Activated CD4-positive, alpha-beta T cell treated with anti-CD3 and anti-CD28 coated beads, Interleukin-2, amount 50 U/mL, for 24 hours (primary cell): ENCODE measurements at places on chromosomes 2 and 18.

DNA sequence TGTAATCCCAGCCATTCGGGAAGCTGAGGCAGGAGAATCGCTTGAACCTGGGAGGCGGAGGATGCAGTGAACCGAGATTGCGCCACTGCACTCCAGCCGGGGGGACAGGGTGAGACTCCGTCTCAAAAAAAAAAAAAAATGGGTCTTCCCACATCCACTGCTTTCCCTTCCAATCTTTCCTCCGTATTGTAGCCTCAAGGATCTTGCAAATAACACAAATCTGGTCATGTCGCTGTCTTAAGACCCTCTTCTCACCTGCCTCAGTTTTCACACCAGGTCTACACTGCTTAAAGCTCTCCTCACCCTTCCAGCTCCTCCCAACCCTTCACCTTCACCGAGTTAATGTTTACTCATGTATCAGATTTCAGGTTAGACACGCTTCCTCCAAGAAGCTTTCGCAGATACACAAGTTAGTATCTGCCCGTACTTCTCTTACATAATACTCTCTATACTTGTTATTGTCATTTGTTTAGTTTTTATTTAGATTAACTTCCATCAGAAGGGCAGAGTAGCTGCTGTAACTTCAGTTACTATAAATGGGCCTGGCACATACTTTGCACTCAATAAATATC is 1.5 kb downstream of the IER3IP1 start:
- no peak for DNase-seq

- DNase-seq, result no peak
These were observed 456.2 kb downstream of the BCL11A start for GRCh38 chr2:60097298-60097697.

DNA sequence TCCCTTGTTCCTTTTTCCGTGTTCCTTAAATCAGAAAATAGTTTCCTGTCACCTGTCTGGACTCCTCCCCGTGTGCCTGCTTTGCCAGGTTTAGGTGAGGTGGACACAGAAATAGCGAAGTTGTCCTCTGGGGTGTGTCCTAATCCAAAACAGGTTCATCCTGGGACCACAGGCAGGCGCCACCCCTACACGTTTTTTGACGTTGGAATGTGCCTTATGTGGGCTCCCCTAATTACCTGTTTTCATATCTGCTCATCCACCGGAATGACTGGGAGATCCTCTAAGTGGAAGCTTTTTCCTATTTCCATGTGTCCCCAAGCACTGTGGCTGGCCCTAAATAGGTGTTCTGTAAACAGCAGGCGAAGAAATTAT is 49.0 kb upstream of the PAIP2B start:
- DNase-seq, result no peak

- DNase-seq, result no peak
These were observed 155.1 kb upstream of the CELF4 start for GRCh38 chr18:37720663-37721062.

- no peak for DNase-seq
These were observed 174.1 kb downstream of the CDH7 start for GRCh38 chr18:65924904-65925303.

GRCh38 chr2:100813527-100813926 is 6.4 kb upstream of the NPAS2 start:
- no peak for DNase-seq

DNA sequence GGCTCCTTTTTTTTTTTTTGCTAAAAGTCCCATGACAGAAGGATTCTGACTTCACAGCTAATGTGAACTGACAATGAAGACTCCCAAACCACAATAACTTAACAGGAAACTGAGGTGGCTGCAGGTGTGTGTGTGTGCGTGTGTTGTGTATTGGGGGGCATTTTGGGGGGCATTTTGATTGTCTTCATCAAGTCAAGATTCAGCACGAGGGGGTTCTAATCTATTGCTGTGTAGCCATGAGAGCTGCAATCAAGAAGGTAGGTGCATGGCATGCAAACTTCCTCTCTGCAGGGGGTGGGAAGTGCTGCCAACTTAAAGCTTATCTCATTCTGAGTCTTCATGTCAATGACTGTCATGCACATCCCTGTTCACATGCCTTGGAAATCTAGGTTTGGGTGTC is 25.2 kb downstream of the SPRED2 start:
- no peak for DNase-seq

GRCh38 chr2:205482399-205483081 is 199.8 kb upstream of the NRP2 start:
- DNase-seq, result no peak

GRCh38 chr2:241984271-241984655 is 114.7 kb downstream of the RTP5 start:
- DNase-seq, result no peak

DNA sequence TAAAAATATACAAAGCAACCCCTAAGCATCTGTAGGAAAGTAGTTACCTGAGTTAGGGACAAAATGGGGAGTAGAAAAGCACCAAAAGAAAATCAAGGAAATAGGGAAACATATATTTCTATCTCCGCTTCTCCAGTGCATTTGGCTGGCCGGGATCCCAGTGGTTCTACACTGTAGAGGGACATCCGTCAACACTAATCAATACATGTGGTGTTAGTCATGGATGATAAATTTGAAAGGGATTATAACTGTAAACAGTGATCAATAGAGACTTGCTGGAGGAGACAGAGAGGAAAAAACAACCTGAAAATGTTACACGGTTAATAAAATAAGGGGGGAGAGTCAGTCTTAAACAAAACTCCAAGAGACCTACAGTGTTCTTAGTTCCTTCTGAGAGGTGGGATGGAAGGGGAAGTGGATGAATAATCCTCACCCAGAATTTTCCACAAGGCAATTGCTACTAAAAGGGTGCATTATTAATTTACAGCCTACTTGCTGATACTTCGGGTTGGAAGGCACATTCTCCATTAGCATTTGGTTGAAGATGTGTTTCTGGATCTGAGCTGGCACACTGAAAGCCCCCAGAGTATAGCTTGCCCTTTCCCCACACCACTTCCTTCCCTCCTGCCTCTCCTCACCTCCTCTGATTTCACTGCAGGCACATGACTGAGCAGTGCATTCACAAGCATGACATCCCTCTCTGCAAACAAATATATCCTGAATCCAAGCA is 530.0 kb downstream of the BCL11A start:
- DNase-seq, result no peak

DNA sequence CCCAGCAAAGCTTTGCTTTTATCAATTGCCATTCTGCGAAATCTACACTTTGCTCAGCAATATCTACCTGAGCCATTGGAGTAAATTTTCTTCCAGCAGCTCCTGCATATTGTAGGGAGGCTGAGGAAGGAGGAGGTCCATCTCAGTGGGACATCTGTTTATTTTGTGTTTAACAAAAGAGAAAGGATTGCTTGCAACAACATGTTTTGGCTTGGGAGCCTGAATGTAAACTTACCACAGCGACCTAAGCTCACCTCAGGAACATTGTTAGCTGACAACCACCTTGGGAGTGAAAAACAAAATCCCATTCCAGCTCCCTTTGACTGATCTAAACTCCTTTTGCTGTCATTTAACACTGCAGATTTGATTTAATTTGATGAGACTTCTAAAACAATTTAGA is 356.1 kb downstream of the SS18 start:
- DNase-seq, result no peak

- DNase-seq, result no peak
These were observed 7.7 kb downstream of the ZSCAN30 start for GRCh38 chr18:35282353-35282752.

DNA sequence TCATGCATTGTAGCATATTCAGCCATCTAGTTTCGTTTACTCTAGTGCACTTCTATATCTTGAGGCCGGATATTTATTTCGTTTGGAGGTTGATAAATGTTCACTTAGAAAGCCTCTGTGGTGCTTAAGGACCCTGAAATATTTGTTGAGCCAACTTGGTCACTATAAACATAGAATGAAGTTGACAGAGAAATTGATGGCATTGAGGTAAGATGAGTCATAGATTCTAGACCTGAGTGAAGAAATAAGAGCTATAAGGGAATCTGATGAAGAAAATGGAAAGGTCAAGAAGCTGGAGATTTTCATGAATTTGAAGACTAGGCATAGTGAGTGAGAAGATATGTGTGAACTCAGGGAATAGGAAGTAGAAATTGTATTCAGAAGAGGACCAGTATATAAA is 35.9 kb downstream of the EPC2 start:
- DNase-seq, result no peak

GRCh38 chr2:19228715-19229114 is 129.7 kb downstream of the OSR1 start:
- no peak for DNase-seq

GRCh38 chr2:164835302-164835701 is 6.3 kb downstream of the COBLL1 start:
- no peak for DNase-seq

DNA sequence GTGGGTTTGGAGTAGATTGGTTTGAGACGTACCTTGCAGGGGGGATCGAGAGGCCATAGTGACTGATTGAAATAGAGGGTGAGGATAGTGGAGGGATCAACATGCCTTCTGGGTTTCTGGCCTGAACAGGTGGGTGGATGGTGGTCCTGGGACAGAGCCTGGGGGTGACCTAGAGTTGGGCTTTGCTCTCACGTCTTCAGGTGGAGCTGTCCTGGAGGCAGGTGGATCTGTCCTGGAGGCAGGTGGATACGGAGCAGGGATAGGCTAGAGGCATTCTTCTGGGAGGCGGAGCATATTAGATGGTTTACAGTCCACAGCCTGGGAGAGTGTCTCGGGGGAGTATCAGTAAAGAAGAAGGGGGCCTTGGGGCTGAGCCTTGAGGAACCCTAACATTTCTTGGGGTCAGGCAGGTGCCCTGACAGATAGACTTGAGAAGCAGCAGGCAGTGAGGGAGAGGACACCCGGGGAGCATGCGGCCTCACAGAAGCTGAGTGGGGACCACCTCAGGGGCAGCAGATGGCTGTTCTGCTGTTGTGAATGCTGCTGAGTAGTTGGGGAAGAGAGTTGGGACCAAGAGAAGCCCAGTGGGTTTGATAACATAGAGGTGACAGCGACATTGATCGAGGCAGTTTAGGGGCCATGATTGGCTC is 1.6 kb downstream of the CAPN10 start:
- no peak for DNase-seq

DNA sequence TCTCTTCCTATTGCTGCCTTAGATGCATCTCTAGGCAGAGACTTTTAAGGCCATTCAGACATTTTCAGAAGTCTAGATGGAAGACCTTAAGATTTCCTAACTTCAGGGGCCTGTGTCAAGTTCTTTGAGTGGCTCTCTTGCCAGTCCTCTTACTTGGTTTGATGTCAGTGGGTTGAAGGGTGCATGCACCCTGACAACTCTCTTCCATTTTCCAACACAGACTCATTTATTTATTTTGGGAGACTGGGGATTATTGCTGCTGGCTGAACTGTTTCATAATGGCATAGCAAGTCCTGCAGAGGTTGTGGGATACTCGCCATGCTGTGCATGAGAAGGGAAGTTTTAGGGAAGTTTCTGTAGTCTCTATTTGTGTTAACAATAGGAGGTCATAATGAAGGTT is 39.0 kb upstream of the ACADL start:
- no peak for DNase-seq

GRCh38 chr2:114222344-114222743 is 220.1 kb upstream of the DPP10 start:
- DNase-seq, result no peak

DNA sequence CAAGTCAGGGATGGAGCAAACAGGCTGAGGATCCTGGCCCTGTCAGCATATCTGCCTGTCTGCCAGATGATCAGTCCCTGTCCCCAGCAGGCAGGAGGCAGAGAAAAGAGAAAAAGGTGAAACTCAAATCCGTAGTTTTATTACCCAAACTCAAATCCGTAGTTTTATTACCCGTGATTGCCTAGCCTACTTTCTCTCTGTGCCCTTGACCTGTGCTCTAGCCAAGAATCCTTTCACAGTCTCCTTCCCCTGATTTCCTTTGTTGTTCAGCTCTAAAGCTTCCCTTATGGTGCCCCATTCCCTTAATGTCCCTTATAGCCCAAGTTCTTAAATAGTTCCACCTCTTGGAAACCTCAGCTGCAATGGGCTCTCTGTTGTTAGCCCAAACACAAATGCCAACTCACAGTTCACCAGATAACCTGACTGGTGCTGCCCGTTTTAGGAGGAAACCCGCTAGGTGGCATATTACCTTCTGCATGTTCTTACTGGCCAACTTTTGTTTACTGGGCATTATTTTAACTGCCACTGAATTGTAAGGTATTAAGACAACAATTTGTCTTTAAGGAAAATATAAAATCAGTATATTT is 125.7 kb upstream of the FZD5 start:
- DNase-seq, result no peak
